Activated CD8-positive, alpha-beta memory T cell treated with anti-CD3 and anti-CD28 coated beads for 4 hours (primary cell): ENCODE measurements at places on chromosomes 6 and 20.
A peak's percentile ranks its signal among the peaks of the same experiment; 100 is the strongest.

- no peak for DNase-seq
Observed at GRCh38 chr20:58342104-58342945, 32.8 kb downstream of the RAB22A start.

DNA sequence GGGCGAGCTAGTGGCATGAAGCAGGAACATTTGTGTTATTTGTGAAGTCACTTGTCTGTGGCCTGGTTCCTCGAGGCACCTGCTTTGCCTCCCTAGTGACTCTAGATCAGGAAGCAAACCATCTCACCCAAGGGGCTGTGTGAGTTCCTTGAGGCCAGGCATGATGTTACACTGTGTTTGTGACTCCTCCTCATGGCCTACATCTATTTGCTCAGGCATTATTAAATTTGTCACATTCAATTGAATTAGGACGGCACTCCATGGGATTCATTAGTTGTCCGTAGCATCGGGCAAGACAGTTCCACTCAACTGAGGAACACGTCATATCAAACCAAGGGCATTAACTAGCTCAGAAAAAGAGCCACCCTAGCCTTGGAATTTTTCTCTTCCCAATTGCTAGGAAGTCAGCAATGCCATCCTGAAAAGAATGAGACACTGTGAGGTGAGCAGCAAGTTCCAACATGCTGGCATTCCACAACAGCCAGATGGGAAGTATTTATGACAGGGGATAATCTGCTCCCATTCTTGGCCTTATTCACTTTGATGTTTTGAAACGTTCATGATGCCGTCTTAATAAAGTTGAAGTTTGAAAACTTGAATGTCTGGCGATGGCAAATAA is 17.2 kb downstream of the TMEM200A start:
- DNase-seq: no peak

DNA sequence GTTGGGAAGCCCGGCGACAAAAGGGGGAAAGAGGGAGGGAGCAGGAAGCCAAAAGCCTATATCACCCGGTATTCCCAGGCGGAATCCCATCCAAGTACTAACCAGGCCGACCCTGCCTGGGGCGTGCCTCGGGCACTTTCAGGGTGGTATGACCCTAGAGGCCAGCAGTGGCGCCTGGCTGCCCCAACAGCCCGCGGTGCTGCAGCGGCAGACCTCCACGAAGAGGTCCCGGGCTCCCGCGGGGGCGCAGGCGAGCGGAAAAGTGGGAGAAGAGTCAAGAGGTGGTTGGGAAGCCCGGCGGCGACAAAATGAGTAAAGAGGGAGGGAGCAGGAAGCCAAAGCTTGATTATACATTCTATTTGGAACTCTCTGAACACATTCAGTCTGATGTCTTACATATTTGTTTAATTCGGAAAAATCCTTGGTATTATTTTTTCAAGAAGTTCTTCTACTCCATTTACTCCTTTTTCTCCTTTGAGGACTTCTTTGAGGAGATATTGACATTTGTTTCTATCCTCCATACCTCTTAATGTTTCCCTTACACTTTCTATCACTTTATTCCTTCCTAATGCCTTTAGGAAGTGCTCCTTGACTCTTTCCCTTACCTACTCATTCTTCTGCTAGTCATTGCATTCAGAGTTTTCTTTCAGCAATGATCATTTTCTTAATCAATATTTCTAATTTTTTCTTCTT is 11.5 kb downstream of the TREML4 start:
- no peak for DNase-seq

DNA sequence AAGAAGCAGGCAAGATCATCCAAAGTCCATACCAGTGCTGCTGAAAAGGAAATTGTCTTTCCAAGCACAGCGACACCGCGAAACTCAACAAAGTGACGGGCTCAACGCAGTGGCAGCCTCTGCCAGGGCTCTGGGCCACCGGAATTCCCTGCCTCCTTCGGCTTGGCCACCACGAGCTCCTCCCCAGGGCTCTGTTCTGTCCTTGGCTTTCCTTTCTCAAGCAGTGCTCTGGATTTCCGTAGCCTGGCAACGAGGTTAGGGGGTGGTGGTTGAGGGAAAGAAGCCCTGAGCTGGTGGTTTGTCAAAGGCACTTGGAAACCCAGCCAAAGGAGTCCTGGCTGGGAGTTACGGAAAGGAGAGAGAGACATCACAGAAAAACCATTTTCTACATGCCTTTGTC is 31.2 kb downstream of the PRR18 start:
- no peak for DNase-seq

- DNase-seq: no peak
Observed at GRCh38 chr20:22862671-22863230, 172.4 kb upstream of the SSTR4 start.

DNA sequence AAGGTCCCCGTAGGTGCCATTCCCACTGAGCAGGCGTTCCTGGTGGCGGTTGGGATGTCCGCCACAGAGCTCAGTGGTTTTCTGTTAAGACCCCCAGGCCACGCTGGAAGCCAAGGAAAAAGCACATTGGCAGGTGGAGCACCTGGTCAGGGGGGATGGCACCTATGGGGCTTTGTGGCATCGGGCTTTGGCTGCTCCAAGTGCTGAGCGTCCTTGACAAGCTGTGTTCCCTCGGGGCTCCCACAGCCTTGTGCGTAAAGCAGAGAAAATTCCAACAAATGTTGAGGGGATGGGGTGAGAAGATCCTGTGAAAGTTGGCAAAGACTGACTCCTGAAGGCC is 135.4 kb downstream of the JPH2 start:
- DNase-seq: no peak

- no peak for DNase-seq
Observed at GRCh38 chr20:42690842-42691437, 498.8 kb downstream of the PTPRT start.

GRCh38 chr6:129730477-129731165 is 20.6 kb upstream of the ARHGAP18 start:
- DNase-seq: no peak

GRCh38 chr6:37050045-37050853 is 44.8 kb downstream of the FGD2 start:
- peak; percentile 36 for DNase-seq

- DNase-seq: no peak
Observed at GRCh38 chr6:28657381-28657768, 131.7 kb downstream of the GPX5 start.

DNA sequence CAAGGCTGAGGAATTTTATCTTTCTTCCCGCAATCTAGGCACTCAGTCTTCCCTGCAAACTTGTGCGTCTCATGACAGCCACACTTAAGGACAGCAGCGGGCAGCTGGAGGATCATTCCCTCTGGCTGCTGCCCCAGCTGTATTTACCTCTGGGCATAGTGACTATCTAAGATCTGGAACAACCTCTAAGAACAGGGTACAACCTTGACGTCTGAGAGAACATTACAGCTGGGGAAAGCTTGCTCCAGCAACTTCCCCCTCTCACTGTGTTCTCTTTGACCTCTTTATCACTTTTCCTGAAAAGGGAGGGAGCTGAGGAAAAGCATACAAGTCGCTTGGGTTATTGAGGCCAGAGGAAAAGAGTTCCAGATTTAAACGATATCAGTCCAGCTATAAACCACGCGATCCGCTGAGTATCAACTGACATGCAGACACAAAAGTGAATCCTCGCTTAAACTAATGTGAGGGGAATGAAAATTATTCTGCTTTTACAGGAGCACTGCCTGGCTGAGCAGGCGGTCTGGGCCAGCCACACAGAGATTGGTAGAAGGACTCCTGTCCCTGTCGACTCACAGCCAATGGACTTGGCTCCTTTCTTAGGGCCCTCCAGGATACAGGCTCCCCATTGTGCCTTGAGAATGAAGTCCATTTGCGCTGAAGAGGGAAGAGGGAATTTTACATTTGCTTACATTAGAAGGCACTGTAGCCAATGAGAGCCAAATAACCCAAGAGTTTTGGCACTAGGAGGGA is 153.3 kb downstream of the QRSL1 start:
- no peak for DNase-seq

DNA sequence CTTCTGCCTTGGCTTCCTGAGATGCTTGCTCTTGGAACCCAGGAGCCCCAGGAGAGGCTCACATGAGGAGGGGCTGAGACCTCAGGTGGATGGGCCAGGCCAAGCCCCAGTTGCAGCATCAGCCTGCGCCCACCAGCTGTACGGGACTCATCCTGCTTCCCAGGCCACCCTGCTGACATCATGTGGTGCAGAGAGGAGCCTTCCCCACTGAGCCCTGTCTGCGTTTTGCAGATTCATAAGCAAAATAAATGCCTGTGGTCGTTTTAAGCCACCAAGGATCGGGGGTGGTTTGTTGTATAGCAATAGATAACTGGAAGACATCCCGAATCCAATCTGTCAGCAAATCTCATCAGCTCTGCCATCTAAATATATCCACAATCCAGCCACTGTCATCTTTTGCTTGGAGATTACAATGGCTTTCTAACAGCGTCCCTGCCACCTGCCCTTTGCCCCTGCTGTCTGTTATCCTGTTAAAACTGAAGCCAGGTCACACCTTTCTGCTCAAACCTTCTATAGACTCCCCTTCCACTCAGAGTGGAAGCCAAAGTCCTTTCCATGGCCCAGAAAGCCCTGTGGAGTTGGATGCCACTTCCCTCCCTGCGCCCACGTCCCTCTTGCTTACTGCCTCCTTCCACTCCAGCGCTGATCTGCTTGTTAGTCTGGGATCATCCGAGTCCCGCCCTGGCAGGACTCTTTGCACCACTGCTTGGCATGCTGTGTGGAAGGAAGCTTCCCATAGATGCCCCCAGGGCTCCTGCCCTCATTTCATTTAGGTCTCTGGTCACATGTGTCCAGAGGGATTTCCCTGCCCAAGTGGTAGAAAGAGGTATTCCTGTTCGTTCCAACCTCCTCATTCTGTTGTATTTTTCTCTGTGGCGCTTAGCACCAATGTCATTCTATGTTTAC is 24.0 kb upstream of the MLN start:
- DNase-seq: no peak

- DNase-seq: no peak
Observed at GRCh38 chr20:21149344-21149743, 23.5 kb downstream of the KIZ start.

DNA sequence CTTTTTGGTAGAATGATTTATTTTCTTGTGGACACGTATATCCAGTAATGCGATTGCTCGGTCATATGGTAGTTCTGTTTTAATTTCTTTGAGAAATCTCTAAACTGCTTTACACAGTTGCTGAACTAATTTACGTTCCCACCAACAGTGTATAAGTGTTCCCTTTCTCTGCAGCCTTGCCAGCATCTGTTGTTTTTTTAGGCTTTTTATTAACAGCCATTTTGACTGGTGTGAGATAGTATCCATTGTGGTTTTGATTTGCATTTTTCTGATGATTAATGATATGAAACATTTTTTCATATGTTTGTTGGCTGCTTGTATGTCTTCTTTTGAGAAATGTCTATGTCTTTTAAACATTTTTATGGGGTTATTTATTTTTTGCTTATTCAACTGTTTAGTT is 196.7 kb downstream of the MOXD1 start:
- no peak for DNase-seq

- no peak for DNase-seq
Observed at GRCh38 chr6:160349020-160349441, 853 bp downstream of the SLC22A3 start.

GRCh38 chr6:37175332-37176267 is 5.6 kb downstream of the PIM1 start:
- DNase-seq: no peak

GRCh38 chr20:48703511-48704219 is 124.1 kb downstream of the PREX1 start:
- DNase-seq: no peak

- no peak for DNase-seq
Observed at GRCh38 chr6:100484474-100484873, 19.8 kb upstream of the SIM1 start.
